ENCODE measurements at places on chromosomes 3 and 15. TPM values are rescaled to one million over a fixed set of nuclear protein-coding genes. Genes with fewer than 3 reads are reported as not detected.
A peak's percentile ranks its signal among the peaks of the same experiment; 100 is the strongest.

DNA sequence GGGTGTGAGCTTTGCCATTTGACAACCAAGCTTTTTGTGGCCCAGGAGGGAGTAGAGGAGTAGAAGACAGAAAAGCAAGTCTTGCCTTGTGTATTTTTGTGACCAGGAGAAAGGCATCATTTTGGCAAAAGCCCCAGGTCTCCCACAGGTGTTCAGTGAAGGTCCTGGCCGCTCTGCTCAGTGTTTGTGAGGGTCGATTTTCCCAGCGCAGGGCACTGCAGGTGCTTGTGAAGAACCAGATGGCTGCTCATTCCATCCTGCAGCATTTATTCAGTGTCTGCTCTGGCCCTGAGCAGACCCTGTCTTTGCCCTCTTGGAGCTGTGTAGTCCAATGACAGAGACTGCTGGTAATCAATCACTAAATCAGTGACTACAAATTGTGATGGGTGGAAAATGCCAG, 19.5 kb downstream of the TRAK1 start:
- DNase-seq: no peak

GRCh38 chr3:156291272-156292123, 171.1 kb downstream of the KCNAB1 start:
- DNase-seq: peak; percentile 50

GRCh38 chr15:62903437-62903836, 139.1 kb upstream of the TPM1 start:
- no peak for DNase-seq

GRCh38 chr3:127041264-127041820, 58.4 kb downstream of the PLXNA1 start:
- no peak for DNase-seq

GRCh38 chr3:134858441-134859035, 63.5 kb downstream of the EPHB1 start:
- DNase-seq: no peak

- no peak for DNase-seq
Measured at GRCh38 chr3:134824791-134825190, 29.7 kb downstream of the EPHB1 start.

- no peak for DNase-seq
Measured at GRCh38 chr3:194061421-194062030, 74.4 kb upstream of the HES1 start.

DNA sequence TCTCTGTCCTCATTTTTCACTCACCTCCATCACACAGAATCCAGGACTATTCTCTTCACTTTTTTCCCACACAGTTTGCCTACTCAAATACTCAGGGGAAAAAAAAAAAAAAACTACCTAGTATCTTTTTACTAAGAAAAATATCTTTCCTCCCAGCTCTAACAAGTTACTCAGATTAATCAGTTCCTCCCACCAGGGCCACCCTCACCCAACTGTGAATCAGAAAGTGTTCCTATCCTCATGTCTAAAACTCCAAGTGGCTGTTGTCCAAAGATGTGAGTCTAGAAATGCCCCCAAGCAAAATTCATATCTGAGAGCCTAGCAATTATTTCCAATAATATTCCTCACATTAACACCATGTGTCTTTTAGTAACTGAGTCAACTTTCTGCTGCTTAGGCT, 268.0 kb downstream of the ERC2 start:
- no peak for DNase-seq

DNA sequence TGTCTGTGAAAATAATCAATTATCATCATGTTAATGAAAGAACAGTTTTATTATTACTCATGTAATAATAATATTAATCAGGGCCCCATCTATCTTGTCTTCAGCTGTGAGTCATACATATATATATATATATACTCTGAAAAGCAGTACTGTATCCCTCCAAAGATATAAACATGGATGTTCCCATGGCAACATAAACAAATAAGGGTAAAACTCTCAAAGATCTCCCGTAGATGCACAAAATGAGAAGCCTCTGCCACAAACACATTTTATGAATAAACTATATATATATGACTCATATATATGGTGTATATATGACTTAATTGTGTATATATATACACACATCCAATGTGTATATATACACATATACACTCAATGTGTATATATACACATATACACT, 163.8 kb upstream of the ARHGEF26 start:
- no peak for DNase-seq

DNA sequence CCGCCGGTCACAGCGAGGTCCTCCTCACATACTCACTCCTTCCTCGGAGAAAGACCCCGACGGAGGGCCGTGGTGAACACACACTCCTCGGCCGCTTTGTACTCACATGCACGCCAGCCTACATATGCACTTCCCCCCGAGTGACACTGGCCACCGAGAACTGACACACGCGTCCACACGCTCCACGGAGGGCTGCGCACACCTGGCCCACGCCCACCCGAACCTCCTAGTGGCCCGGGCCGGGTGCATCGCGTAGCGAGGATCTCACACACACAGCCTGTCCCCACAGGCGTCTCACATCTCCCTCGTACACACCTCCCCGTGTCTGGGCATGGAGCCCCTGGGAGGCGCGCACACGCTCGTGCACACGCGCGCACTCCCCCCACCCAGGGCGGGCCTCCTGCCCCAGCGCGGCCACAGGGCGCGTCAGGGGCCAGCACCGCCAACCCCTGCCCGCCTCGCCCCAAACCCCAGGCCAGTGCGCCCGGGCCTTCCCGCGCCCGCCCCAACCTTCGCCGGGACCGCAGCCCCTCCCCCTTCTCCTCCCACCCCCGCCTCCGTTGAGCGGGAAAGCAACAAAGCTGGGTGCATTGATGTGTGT, 411 bp upstream of the C3orf70 start:
- peak; percentile 69 for DNase-seq

DNA sequence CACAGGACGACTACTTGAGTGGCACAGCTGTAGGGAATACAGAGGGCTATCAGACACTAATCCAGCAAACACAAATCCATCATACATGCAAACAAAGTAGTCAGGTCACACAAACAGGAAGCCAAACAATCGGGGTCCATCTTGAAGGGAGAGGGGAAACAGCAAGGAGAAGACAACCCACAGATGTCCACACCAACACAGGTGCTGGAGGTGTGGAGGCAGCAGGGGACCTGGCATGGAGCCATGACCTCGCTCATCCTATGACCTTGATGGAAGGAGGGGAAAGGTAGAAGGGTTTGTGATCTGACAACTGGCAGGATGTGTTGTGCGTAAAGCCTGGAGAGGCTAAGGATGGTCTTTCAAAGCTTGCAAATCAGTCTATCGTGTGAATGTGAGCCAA, 39.9 kb upstream of the SKOR1 start:
- DNase-seq: no peak

DNA sequence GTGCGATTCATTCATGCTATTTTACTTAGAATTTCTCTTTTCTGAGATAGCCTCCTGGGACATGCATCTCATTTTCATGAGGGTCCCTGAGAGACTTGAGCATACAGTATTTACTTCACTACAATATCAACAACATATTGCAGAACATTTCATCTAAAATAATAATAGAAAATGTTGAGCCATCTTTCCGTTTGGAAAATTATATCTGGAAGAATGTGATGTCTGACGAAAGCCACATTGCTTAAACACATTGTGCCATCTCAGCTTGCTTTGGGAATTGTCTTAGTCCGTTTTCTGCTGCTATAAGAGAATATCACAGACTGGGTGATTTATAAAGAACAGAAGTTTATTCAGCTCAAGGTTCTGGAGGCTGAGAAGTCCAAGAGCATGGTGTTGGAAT, 55.5 kb downstream of the DPH6 start:
- no peak for DNase-seq

GRCh38 chr15:65466901-65467300, 44.2 kb upstream of the IGDCC4 start:
- no peak for DNase-seq

GRCh38 chr15:91572110-91572509, 281.4 kb upstream of the SLCO3A1 start:
- DNase-seq: peak; percentile 70

- peak; percentile 37 for DNase-seq
Measured at GRCh38 chr3:65425880-65426279, 612.8 kb downstream of the MAGI1 start.

GRCh38 chr3:123871946-123872345, 12.2 kb downstream of the MYLK start:
- DNase-seq: no peak

DNA sequence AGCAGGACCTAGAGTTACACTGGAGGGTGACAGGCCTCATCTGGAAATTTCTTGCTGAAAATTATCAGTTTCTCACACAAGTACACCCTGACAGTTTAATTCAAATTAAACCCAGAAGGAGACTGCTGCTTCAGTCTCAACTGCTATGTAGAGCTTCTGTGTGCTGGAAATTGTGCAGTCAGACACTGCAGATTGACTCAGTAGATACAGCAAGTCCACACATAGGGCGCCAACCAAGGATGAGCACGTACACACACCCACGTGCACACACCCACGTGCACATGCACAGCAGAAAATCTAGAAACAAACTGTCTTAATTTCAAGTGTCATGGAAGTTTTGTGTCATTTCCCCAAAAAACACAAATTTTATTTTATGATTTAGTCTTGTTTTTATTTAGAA, 192.9 kb downstream of the PDE8A start:
- no peak for DNase-seq

- peak; percentile 79 for DNase-seq
Measured at GRCh38 chr3:50333744-50334328, 5.8 kb upstream of the TUSC2 start.

GRCh38 chr3:114896978-114897377, 250.1 kb downstream of the ZBTB20 start:
- DNase-seq: no peak

- DNase-seq: peak; percentile 34
Measured at GRCh38 chr3:189334064-189334920, 162.5 kb downstream of the TPRG1 start.

Gene AHSG
- not detected for polyA plus RNA-seq

Gene PROK2
- polyA plus RNA-seq: 1.1 TPM

Gene LTF
- 1,112 TPM for polyA plus RNA-seq

Gene HGD
- polyA plus RNA-seq: 6.3 TPM

Gene CAND2
- polyA plus RNA-seq: 2.0 TPM

Gene BLM
- 2.9 TPM for polyA plus RNA-seq

Gene MYO5C
- 9.0 TPM for polyA plus RNA-seq

Gene TNFSF10
- polyA plus RNA-seq: 18.4 TPM

Gene PLSCR2
- polyA plus RNA-seq: not detected
